ENCODE measurements at places on chromosomes 16 and 17.
A peak's percentile ranks its signal among the peaks of the same experiment; 100 is the strongest.

- DNase-seq: no peak
These were observed 91.9 kb downstream of the ABCC1 start for GRCh38 chr16:16041196-16041892.

DNA sequence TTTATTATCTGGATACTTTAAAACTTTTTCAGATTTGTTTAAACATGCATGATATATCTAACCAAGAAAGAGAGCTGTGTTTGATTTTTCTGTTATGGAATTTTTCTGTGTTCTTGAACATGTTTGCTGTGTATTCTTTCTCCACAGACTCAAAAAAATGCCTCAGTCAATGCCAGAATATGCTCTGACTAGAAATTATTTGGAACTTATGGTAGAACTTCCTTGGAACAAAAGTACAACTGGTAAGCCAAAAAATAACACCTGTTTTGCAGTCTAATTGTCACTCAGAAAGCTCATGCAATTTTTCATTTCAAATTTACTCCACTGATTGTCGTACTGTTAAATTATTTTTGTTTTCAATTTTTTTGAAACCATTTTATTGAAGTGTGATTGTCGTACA lies 15.3 kb upstream of the ABCC11 start:
- no peak for DNase-seq

DNA sequence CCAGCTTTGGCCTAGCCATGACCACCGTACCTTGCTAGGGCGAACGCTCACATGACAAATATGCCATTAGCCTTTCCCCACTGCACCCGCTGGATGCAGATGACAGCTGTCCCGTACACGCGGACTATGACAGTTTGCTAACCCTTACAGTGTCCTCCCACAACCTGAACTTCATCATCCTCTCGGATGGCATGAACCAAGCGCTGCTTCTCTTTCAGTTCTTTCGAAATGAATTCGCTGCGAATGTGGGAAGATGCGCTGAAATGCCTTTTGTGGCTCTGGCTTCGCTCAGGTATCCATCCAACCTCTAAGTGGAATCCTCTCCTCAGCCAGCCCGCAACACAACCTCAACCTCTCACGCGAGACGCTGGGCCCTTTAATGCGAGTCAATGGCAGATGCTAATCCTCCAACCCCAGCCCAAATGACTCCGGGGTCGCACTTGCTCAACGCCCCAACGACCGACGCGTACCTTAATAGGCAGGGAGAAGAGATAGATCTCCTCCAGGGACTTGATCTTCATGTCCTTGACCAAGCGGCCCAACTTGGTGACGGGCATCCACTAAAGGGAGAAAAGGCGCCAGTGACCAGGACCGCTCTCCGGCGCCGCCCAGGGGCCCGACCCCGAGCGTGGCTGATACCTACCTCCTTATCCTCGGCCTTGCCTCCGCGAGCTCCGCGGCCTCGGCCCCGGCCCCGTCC lies 670 bp downstream of the RPS2 start:
- peak; percentile 60 for DNase-seq

DNA sequence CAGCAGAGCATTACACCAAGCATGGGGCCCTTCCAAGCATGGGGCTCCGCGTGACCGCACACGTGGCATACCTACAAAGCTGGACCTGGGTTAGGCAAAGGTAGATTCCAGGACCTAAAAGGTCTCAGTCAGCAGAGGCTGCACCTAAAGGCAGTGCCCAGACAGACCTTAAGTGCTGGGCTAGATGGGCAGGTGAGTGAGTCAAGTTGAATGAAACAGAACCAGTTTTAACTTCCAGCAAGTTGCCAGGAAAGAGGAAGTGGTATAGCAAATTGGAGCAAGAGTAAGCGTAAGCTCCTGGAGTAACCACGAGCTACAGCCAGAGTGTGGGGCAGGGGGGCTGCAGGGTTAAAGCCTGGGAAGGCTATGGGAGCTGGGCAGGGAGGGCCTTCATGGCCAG lies 49.5 kb downstream of the SRCIN1 start:
- no peak for DNase-seq

DNA sequence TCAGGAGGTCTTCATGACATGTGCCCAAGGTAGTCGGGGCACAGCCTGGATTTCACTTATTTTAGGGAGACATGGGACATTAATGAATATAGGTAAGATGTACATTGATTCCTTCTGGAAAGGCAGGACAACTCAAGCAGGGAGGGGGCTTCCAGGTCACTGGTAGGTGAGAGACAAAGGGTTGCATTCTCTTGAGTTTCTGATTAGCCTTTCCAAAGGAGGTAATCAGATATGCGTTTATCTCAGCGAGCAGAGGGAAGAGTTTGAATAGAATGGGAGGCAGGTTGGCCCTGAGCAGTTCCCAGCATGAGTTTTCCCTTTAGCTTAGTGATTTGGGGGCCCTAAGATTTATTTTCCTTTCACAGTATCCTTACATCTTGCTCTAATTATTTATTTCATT lies 443.8 kb upstream of the EEF2KMT start:
- DNase-seq: no peak

- no peak for DNase-seq
These were observed 19.0 kb upstream of the LHX1 start for GRCh38 chr17:36918211-36918691.

- no peak for DNase-seq
These were observed 45.2 kb upstream of the DHX40 start for GRCh38 chr17:59520251-59520650.

GRCh38 chr16:84047626-84048025 lies 5.0 kb upstream of the SLC38A8 start:
- DNase-seq: no peak

Data from heart right ventricle (tissue), 16 donors.